ENCODE measurements at places on chromosomes 5 and 9.

GRCh38 chr9:16687678-16688369, 182.6 kb downstream of the BNC2 start:
- DNase-seq, result no peak

GRCh38 chr5:95072281-95072680, 212.6 kb downstream of the MCTP1 start:
- DNase-seq, result no peak

DNA sequence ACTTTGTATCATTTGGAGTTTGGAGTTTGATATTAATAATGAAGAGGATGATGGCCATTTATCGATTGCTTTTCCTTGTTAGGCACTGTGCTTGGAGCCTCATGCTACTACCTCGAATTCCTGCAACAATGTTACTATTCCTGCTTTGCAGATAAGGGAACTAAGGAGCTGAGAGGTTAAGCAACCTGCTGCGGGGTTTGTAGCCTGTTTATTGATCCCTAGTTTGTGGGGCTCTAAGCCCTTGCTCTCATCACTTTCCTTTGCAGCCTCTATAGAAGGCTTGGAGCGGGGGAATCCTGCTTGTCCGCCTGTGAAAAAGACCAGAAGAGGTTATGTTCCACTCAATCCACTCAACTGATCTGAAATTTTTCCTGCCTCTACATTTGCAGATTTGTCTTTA, 15.8 kb downstream of the ARHGEF28 start:
- no peak for DNase-seq

DNA sequence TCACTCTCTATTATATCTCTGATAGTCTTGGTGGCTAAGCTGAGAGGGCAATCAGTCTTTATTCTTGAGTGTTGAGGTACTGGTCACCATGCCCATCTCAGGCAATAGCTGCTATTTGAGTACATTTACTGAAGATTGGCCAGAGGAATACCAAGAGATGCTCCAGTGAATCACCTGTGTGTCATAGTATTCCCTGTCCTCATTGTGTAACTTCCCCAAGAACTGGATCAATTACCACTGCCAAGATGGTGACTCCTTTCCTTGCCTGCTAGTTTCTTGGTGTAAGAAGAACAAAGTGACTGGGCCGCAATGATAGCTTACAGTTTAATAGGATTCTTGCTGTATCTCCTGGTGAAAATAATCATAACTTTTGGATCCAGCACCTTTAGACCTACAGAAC, 418.7 kb upstream of the KIF2A start:
- DNase-seq, result no peak

GRCh38 chr9:95188459-95188858, 129.1 kb downstream of the FANCC start:
- no peak for DNase-seq
